ENCODE measurements at places on chromosomes 3 and 15.

DNA sequence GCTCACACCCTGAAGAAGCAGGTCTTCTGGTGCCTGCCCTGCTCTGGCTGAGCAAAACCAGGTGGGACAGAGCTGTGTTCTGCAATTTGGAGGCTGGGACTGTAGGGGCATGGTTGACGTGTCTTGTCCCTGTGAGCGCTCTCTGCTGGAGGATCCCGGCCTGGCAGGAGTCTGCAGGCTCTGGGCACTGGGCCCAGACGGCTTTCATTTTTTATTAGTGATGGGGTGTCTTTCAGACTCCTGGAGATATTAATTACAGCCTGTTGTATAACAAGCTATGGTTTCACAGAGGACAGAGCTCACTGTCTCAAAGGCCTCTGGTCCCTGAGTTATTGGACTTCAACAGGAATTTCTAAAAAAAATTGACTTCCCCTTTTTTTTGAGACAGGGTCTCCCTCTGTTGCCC is 29.5 kb upstream of the ZNF710 start:
- DNase-seq = no peak

DNA sequence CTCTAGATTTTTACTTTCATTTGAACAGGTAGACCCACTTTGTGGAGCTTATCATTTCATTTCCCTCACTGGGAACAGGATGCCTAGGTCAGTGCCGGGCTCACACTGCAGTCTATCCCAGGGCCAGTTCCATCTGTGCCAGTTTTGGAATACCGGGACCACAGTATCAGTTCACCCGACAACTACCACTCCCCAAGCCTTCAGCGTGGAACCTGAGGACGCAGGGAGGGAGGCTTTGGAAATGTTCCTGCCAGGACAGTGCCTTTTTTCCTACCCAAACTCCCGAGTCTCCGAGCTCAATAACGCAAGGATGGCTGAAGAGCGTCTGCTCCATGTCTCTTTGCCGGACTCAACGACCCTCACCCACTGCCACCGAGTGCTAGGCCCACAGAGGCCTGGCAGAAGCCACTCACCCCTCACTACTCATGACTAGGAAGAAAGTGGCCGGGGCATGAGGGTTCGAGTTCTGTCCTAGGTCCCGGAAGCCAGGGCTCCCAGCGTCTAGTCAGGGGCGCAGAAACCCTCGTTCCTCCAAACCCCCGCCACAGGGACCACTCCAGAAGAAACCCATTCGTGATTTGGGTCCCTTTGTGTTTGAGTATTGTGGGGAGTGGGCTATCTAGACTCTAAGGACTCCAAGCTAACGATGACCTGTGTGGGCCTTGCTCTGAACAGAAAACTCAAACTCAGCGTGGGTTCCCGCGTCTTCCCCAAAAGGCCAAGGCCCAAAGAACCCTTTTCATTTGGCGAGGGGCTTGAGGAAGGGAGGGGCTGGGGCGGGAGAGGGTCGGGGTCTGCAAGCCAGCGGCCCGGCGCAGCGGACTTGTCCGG is 11.4 kb downstream of the ZIC1 start:
- DNase-seq = no peak

- no peak for DNase-seq
Observed at GRCh38 chr3:20683910-20684309, 497.9 kb upstream of the SGO1 start.

DNA sequence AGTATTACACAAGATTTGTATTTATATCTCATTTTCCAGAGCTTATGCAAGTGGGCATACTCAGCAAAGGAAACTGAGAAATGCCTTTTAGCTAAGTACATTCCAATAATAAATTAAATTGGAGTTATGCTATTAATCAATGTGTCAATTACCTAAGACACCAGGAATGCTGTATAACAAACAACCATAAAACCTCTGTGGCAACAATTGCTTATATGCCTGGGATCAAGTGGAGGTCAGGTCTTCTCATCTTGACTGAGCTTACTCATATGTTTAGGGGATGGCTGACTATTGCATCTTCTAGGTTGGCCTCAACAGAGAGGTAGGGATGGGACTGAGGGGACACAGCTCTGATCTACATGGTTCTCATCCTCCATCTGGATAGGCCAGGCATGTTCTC is 30.7 kb downstream of the CD200R1L start:
- no peak for DNase-seq

DNA sequence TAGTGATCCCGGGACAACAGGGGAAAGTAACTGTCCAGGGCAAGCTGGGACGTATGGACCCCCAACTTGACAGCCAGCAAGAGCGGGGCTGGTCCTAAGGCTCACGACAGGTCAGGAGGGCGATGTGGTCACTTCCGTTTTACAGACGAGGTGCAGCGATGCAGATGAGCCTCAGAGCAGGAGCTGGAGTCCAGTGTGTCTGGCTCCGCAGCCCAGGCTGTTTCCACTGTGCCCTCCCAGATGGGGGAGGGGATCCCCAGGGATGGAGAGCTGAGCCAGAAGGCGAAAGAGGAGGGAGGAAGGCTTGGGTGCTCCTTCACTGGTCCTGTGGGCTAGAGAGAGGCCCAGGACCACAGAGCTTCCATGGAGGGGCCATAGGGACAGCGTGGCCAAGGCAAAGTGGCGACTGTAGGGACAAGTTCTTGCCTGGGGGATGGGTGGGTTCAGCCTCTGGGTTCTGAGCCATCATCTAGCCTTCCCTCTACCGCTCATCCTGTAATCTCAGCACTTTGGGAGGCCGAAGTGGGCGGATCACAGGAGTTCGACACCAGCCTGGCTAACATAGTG is 5.7 kb downstream of the SNX33 start:
- no peak for DNase-seq

DNA sequence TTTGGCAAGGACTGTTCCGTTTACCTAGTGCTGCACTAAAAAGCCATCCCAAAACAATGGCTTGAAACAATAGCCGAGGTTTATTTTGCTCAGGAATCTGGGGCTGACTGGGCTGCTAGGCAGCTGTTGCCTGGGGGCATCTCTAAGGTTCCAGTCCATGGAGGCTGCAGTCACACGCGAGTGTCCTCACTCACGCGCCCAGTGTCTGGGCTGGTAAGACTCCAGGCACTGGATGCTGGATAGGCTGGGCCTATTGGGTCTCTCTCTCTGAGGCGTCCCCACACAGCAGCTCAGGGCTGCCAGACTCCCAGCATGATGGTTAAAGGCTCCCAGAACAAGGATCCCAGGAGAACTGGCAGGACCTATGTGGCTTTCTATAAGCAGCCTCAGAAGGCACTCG is 34.2 kb downstream of the ALS2CL start:
- no peak for DNase-seq

DNA sequence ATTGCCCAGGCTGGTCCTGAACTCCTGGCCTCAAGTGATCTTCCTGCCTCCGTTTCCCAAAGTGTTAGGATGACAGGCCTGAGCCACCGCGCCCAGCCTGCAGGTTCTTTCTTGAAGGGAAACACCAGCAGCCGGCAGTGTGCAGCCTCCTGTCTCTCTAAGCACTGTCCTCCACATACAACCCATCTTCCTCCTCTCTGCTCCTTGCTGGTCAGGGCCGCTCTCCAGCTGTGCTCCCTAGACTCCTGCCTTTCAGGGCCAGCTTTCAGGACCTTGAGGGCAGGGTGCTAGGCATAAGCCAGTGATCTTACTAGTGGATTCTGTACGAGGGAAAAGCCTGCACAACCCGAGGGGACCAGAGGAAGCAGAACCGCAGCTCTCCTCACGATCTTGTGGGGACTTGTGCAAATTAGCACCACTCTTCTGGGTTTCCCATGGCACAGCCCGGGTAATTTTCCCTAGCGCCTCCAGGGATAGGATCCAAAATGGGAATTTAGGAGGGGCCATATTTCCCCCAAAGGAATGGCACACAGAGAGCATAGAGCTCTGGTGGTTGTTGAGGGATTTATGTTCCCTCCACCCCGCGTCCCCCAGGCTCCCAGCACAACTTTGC is 18.2 kb upstream of the CORO2B start:
- DNase-seq = no peak

- DNase-seq = no peak
Observed at GRCh38 chr3:158005391-158006100, 100.7 kb downstream of the SHOX2 start.

GRCh38 chr15:68818769-68819494 is 1.8 kb downstream of the ANP32A start:
- DNase-seq = no peak

DNA sequence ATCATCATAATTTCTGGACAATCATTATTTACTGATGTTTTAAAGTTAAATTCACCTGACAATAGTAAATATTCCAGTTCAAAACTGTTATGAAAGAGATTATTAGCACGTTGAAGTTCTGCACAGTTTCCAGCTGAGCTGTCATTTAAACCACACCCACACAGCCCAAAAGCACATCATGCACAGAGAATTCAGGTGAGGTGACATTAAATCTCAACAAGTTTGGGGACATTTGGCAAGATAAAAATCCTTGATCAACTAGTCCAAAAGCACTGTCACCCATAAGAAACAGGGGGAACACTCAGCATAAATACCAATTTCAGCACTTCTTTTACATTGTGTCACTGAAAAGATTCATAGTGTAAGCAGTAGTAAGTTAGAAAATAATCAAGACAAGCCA is 6.9 kb downstream of the NCEH1 start:
- no peak for DNase-seq

GRCh38 chr3:55968331-55968730 is 481.2 kb upstream of the WNT5A start:
- DNase-seq = no peak

GRCh38 chr3:108295421-108296175 is 750 bp upstream of the HHLA2 start:
- no peak for DNase-seq
